ENCODE measurements at places on chromosomes 1 and 21.

GRCh38 chr1:169931795-169932231, 38.1 kb upstream of the SCYL3 start:
- H3K27me3 ChIP-seq = no peaks in the 10 kb centered on the region
- H3K27ac ChIP-seq = no peak overlapping the region
- no peak overlapping the region for H3K4me3 ChIP-seq

GRCh38 chr21:33943293-33943692, 27.7 kb upstream of the ATP5PO start:
- H3K27me3 ChIP-seq = no peaks in the 10 kb centered on the region
- H3K36me3 ChIP-seq = no peaks in the 10 kb centered on the region
- no peak overlapping the region for H3K27ac ChIP-seq
- no peak for DNase-seq

DNA sequence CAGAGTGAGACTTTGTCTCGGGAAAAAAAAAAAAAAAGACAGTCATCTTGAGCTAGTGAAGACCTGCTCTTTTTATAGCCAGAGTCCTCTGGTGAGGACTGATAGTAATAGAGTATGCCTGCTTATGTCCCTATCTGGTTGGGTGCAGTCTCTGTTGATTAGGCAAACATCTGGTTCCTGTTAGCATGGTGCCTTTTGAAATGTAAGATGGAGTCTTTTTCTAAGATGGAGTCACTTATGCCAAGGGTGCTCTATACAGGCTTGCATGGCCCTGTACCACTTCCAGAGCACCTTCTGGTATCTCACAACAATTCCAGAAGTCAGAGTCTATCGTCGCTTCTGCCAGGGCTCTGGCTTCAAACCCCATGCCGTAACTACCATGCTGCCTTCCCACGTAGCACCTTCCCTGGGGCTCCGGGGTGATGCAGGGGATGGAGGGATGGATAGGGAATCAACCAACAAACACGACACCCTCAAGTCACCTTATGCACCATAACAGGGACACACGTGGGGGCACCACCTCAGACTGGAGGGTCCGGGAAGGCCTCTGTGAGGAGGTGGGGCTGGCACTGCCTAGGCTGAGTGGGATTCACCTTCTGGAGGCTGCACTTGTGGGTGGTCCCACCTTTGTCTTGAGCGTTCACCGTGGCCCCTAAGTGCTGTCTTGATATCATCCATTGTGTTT, 11.6 kb upstream of the PADI6 start:
- H3K36me3 ChIP-seq = no peaks in the 10 kb centered on the region
- H3K4me3 ChIP-seq = no peak overlapping the region
- H3K27ac ChIP-seq = no peak overlapping the region
- no peaks in the 10 kb centered on the region for H3K27me3 ChIP-seq

DNA sequence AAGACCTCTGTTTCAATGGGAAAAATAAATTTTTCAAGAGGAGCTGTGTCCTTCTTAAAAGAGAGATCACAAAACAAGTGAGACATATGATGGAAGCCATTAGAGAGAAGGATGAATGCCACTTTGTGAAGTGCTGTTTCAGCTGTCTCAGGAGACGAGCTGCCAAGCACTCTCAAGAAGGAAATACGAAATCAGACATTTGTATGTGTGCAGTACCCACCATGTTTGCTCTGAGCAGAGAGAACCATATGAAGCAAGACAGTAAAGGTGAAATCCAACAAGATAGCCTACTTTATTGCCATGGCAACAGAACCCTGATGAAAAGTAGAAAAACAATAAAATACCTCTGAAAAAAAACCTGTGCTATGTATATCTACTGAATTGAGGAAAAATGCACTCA, 168.1 kb downstream of the AMY1C start:
- H3K27me3 ChIP-seq = no peaks in the 10 kb centered on the region
- no peak overlapping the region for H3K27ac ChIP-seq
- H3K4me3 ChIP-seq = no peak overlapping the region
- H3K36me3 ChIP-seq = no peaks in the 10 kb centered on the region
- no peak for DNase-seq

DNA sequence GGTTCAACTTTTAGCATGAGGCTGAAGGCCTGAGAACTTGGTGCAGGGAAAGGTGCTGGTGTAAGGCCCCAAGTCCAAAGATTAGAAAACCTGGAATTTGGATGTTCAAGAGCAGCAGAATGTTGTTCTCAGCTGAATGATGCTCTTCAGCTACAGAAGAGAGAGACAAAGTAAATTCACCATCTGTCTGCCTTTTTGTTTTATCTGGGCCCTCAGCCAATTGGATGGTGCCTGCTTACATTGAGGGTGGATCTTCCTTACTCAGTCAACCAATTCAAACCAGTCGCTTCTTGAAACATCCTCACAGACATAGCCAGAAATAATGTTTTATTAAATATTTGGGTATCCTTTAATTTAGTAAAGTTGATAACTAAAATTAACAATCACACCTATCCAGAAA, 748.2 kb upstream of the ADAMTS5 start:
- H3K36me3 ChIP-seq = no peaks in the 10 kb centered on the region
- no peak overlapping the region for H3K4me3 ChIP-seq
- no peak overlapping the region for H3K27ac ChIP-seq
- DNase-seq = no peak
- no peaks in the 10 kb centered on the region for H3K27me3 ChIP-seq
